Renal cortex interstitium (tissue), 15 donors: ENCODE measurements at places on chromosomes 11 and 22. TPM values are rescaled to one million over a fixed set of nuclear protein-coding genes. Genes with fewer than 3 reads are reported as not detected.

DNA sequence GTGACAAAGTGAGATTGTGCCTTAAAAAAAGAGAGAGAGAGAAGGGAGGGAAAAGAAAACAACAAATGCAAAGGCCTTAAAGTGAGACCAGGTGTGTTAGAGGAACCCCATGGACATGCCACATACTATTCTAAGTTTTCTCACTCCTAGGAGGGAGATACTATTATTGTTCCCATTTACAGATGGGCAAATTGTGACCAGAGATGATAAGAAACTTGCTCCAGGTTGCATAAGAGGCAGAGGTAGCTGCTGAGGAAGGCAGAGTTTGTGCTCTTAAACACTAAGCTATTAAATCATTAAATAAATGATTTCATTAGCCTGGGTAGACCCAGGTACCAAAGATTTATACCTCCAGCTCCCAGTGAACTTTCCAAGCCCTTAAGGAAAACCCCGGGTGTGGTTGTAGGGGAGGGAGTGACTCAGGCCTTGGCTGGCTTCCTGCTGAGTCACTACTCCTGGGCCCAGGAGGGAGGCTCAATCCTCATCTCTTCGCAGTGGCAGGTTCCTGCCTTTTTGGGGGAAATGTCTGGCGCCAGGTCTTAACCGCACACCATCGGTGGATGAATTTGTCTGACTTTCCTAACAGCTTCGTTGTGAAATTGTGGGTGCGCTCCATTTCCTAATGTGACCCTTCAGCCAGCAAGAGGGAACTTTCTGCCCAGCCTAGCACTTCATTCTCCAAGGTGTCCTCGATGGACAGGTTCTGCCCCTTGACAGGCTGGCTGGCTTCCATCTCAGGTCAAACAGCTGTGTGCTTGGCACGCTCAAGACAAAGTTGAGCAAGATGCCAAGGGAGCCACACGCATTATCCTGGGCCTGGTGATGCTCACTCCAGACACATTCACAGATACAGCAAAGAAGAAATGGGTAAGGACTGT is 33.4 kb upstream of the PTPRJ start:
- no peak for DNase-seq

DNA sequence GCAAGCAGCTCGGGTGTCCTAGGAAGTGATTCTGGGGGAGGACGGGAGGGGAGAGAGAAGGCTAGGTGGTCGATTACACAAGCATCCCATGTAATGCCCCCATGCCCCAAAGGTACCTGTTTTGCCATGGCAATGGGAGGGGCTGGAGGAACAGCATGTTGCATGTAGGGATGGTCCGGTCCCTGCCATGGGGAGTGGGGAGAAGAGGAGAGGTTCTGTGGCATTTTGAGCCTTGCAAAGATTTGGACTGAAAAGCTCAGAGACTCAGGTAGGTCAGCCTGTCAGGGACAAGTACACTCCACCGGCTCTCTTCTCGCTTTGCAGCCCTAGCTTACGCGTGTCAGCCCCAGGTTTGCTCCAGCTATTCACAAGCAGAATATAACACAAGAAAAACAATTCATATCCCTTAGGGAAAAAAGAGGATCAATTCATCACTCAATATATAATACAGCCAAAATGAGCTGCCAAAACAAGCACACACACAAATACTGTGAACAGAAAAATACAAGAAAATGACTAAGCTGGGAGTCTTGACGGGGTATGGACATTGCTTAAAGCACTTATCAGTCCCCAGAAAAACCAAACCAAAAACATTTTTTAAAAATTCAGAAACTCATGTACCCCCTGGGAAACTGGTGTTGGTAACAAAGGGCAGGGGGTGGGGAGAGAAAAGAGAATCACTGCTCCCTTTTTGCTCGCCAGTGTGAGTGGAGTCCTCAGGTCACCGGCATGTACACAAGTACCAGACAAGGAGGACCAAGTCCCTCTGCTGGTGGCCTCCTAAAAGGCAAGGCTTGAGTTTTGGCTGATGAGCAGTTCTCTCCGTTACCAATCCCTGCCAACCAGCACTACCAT is 21.6 kb downstream of the APOL5 start:
- DNase-seq: no peak

DNA sequence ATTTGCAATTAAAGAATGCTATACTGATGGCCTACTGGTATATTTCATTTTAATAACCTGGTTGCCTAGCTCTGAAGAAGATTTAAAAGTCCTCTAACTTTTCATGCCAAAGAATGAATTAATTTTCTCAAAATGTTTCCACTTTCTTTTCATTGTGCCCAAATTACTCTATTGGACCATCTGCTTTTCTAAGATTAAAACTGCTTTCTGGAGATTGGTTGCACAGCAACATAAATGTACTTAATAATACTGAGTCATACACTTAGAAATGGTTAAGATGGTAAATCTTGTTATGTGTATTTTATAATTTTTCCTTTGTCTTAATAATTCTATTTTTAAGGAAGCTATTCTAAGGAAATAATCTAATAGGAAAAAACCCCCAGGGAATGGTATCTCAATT is 150.2 kb downstream of the SWAP70 start:
- DNase-seq: no peak

GRCh38 chr11:1303126-1303821 is 6.2 kb downstream of the TOLLIP start:
- DNase-seq: no peak

GRCh38 chr11:44424841-44425240 is 114.9 kb upstream of the ALX4 start:
- no peak for DNase-seq

DNA sequence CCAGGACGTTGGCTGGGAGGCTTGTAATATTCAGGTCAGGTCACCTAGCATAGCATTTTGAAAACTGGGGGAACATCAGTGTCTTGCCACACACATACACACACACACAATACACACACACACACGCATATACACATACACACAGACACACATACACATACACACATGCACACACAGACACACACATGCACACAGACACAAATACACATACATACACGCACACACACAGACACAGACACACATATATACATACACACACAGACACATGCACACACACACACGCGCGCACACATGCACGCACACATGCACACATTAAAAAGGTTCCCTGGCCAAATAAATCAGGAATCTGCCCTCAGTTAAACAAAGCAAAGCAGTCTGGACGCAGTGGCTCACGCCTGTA is 12.5 kb downstream of the MYBPC3 start:
- no peak for DNase-seq

GRCh38 chr11:131077340-131077739 is 161.1 kb upstream of the SNX19 start:
- DNase-seq: no peak

DNA sequence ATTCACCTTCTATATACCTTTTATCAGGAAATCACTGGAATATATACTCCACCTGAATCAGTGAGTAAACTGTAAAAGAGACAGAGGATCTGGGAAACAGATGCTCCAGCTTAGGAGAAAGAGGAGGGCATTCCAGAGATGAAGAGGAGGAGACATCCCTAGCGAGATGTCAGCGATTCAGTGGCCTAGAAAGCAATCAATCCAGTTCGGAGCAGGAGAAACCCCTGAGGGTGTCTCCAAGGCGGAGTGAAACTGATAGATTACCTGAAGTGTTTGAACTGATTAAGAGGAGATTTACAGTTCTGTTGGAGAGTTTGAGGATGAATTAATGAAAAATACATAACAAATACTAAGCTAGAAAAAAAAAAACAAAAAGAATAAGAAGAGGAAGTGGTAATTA is 24.5 kb upstream of the TNRC6B start:
- DNase-seq: no peak

GRCh38 chr11:75208446-75208845 is 32.1 kb upstream of the TPBGL start:
- DNase-seq: no peak

DNA sequence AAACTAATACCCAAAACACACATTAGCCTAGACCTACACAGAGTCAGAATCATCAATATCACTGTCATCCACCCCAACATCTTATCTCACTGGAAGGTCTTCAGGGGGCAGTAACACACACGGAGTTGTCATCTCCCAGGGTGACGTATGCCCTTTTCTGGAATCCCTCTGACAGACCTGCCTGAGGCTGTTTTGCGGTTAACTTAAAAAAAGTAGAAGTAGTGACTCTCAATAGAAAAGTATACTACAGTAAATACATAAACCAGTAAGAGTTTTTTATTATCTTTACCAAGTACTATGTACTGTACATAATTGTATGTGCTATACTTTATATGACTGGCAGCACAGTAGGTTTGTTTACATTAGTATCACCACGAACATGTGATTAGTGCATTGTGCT is 80.5 kb downstream of the PGR start:
- DNase-seq: no peak

DNA sequence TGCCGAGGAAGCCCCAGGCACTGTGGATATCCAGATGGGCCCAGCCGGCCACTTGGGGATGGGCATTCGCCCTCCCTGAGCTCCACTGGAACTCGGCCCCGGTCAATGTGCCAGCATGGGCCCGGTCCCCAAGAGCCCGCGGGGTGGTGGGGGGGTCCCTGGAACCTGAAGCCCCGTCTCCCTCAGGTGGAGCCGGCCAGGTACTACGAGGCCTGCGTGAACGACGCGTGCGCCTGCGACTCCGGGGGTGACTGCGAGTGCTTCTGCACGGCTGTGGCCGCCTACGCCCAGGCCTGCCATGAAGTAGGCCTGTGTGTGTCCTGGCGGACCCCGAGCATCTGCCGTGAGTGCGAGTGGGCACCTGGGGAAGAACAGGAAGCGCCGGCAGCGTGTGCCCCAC is 21.2 kb downstream of the MUC5AC start:
- no peak for DNase-seq

The ARFGAP2 gene
- 93.3 TPM for polyA plus RNA-seq

The LSP1 gene
- polyA plus RNA-seq: 4.5 TPM

The WNT7B gene
- polyA plus RNA-seq: 9.6 TPM

The BLID gene
- polyA plus RNA-seq: not detected
